Trophoblast cell (in vitro differentiated cells and primary cell): ENCODE measurements at places on chromosomes 5 and 9.
A peak's percentile ranks its signal among the peaks of the same experiment; 100 is the strongest.

DNA sequence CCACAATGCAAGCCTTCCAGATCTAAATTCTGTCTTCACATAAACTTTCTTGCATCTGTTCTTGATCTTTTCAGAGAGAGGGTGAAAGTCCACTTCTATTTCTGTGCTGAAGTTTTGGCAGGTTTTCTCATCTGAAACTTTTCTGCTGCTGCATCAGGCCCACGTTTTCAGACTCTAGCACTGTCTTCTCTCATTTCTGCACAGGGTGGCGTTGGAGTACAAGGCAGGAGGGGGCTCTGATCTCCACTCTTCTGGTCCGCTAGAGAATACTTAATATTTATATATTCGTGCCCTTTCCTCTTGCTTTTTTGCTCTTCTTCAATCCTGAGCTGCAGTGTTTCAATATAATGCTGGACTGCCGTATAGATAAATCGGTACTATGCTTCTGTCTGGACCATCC lies 204.0 kb upstream of the PRDM9 start:
- DNase-seq = no peak

GRCh38 chr5:55572020-55572419 lies 37.3 kb upstream of the PLPP1 start:
- no peak for DNase-seq

GRCh38 chr9:37001459-37001858 lies 32.6 kb downstream of the PAX5 start:
- DNase-seq = no peak

DNA sequence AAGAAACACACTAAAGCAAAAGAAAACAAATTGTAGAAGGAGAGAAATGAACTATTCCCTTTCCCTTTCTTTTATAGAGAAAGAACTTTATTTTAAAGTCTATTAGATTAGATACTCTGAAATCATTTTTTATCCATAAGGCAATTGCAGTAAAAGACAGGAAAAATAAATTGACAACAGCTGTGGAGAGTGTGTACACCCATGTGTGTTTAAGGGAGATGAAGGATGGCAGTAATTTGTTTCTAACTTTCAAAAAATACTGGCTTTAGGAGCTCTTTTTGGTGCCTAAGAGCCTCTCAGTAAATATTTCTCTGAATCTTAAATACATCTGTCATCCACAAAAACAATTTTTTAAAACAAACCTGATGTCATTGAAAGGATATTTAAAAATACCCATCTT lies 18.3 kb upstream of the ARL14EPL start:
- DNase-seq = no peak

GRCh38 chr9:89839449-89839848 lies 234.6 kb downstream of the GADD45G start:
- no peak for DNase-seq

DNA sequence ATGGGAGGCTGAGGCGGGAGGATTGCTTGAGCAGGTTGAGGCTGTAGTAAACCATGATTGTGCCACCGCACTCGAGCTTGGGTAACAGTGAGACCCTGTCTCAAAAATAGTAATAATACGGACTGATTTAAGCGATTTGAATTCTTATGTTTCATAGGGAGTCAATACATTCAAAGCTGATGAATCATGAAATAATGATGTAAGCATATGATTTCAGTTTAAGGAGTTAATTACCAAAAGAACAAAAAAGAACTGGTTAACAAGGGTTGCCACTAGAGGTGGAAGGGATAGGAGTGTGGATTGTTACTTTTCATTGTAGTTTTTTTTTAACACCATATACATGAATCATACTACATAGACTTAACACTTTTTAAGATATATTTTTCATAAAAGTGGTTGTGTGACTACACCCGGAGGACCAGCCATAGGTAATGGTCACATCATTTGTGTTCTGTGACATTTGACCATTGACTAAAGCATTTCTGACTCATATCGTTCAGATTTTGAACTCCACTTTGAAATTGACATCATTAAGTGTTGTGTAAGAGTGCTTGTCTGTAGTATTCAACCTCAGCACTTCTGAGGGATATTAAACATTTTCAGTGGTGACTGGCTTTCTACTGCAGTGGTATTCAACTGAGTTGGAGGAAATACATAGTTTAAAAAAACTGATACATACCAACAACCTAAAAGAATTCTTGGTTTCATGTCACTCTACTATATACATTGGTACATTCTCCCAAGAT lies 7.0 kb downstream of the TRMT10B start:
- DNase-seq = peak; percentile 87

- no peak for DNase-seq
These were observed 6.9 kb upstream of the AJM1 start for GRCh38 chr9:136835162-136835931.

DNA sequence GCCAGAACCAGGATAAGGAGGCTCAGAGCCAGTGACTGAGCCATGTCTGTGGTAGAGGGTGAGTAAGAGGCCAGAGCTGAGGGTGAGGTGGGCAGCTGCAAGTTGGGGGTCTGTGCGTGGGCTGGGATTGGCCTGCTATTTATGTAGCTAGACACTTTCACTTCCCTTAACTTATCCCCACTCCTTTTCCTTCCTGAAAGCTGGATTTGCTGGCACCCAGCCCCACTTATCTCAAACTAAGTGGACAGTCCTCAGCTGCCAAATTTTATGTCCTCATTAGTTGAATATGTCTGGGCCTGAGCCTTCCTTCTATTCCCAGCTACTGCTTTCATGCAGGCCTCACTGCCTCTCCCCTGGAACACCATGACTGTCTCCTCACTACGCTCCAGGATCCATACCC lies at the start of gene CCL21:
Gene CCL21, minus strand, starts transcription at position 114 of the 400 bp plus-strand sequence. Its CDS starts 70 bp downstream, at position 44.
- no peak for DNase-seq

DNA sequence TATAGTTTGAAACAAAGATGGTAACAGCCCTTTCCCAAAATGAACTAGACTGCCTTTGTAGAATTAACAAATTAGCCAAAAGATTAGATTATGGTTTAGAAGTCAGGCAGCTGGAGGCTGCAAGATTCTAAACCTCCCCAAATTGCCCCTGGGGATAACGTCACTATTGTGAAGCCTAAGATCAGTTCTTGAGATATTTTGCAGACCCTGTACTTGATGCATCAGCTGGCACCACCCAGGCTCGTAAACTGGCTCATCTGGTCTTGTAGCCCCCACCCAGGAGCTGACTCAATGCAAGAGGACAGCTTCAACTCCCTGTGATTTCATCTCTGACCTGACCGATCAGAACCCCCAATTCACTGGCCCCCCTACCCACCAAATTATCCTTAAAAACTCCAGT lies 4.2 kb upstream of the SOWAHA start:
- DNase-seq = no peak

GRCh38 chr9:126617823-126618165 lies 4.1 kb downstream of the LMX1B start:
- DNase-seq = no peak

DNA sequence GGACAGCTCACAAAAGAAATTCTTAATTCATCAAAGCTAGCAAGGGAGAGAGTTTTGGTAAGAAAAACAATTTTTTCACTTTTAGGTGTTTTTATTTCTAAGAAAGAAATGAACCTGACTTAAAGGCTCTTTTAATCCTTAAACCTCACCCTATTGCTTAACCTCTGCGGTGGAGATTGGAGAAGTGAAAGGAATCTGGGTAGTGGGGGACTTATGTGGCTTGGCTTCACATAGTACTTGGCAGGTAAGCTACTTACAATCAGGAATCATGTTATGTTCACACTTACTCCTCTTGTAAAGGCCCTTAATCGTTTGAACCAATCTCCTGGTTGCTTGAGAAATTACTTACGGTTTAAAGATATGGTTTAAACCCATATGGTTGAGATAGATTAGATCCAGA lies 104.8 kb downstream of the ISOC1 start:
- DNase-seq = no peak

DNA sequence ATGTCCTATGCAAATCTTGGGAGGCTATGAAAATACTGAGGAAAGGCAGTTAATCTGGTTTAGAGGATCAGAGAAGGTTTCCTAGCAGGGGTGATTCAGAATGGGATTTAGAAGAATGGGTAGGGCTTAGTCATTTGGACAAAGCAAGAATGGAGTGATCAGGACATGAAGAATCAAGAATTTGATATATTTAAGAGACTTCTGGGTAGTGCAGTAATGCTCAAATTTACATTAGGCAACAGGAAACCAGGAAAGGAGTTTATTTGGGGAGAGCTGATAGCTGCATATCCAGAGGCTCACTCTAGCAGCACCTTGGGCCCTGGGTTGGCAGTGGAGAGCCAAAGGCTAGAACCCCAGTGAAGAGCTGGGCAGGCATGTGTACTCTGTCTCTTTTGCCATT lies 78.9 kb upstream of the PAPPA start:
- DNase-seq = no peak

- DNase-seq = no peak
These were observed 6.4 kb downstream of the SEPTIN8 start for GRCh38 chr5:132770476-132771159.

- DNase-seq = no peak
These were observed 124.9 kb downstream of the TMEM167A start for GRCh38 chr5:82952326-82952725.

GRCh38 chr5:115895821-115896220 lies 54.1 kb downstream of the AP3S1 start:
- peak; percentile 17 for DNase-seq

DNA sequence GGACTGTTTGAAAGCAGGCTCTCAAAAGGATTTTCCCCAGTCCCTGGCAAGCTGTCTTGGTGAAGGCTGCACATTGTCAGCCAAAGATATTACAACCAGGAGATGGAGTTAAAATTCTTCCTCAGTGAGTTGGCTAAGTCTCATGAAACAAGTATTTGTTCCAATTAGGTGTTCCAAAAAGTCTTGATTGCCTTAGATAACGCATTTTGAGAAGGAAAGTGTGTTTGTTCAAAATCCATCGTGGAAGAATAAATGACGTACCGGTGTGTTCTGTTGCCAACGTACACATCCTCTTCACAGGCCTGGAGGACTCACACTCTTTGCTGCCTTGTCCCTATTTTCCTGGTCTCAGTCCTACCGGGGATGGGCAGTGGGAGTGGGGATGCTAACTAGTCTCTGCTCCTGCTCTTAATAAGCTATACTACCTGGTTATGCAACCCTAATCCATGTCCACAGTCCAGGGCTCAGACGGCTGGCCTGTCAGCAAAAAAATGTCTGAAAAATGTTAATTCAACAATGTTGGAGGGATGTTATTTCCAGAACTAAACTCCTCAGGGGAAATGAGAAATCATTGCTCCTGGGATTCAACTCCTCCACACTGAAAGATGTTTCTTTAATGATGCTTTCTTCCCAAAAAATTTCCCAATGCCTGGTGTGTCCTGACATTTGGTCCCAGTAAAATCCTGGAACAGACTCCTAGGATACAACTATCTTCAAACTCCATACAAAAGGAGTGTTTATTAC lies 175.3 kb upstream of the KLF9 start:
- DNase-seq = peak; percentile 75
